D721Med (cell line): ENCODE measurements at places on chromosomes 7 and 10.
A peak's percentile ranks its signal among the peaks of the same experiment; 100 is the strongest.

DNA sequence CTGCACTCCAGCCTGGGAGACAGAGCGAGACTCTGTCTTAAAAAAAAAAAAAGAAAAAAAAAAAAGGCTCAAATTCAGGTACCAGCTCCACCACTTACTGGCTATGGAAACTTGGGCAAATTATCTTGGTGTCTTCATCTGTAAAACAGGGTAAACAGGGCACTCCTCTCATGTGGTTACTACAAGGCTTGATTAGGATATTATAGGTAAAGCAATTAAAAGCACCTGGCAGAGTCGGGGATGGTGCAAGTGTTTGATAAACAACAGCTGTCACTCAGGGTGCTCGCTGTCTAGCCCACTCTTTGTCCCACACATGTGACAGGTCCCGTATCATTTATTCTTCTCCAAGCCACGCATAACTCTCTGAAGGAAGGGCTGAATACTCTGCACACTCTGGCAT, 96.9 kb downstream of the SORBS1 start:
- DNase-seq = no peak

DNA sequence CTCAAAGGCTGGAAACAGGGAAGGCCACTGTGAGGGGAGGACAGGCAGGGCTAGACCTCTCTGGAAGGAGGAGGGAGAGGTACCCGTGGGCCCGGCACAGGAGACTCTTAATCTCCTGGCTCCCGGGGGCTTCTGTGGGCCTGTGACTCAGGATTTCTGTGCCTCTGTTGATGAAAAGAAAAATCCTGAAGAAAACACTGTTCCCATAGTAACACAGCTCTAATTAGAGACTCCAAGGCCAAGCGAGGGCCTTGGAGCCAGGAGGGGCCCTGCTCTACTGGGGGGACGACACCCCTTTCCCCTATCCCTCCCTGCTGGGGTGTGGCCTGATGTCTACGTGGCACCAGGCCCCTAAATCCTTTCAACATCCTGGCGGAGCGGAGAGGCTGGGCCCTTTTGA, 174.1 kb upstream of the TNRC18 start:
- DNase-seq = peak; percentile 52

- no peak for DNase-seq
These were observed 30.7 kb downstream of the EN2 start for GRCh38 chr7:155488483-155489127.

DNA sequence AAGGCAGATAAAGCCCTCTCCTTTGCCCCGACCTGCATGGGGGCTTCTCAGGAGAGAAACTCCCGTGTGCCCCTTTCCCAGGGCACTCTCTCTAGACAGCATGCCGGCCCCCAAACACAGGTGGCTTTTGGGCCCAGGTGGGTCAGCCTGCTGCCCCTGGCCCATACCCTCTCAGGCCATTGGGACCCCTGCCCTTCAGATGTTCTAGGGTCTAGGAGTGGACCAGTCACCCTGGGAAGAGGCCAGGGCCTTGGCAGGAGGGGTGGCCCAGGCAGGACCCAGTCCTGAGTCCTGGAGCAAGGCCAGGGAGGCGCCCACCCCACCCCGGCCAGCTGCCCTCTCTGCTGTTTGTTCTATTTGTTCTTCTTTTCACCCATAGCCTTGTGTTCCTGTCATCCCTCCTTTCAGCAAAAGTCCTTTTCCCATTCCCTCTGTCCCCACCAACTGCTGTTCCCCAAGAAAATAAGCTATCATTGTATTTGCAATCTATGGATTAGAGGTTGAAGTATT, 9.3 kb upstream of the SEC24C start:
- no peak for DNase-seq

DNA sequence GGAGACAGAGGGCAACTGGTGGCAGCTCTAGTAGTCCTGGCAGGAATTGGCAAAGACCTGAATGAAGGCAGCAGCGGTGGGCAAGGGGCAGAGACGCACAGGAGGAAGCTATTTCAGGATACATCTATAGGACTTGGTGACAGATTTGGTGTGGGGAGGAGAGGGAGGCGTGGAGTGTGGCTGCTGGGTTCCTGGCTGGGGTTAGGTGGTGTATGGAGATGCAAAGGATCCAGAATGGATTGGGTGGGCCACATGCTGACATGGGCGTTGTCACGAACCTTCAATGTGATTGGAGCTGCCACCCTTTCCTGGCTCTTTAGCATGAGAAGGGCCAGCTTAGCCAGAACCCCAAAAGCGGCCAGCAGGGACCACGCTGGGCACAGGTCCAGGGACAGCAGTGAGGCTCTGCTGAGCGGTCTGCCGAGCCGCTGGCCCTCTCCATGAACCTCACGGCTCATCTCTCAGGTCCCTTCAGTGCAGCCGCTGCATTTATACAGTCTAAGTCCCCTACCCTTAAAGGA, 10.2 kb upstream of the ADCY1 start:
- DNase-seq = no peak

- DNase-seq = no peak
These were observed 2.4 kb downstream of the UCMA start for GRCh38 chr10:13231808-13232207.
